Cerebellum (tissue), 4 donors: ENCODE measurements at places on chromosomes 4 and X. TPM values are rescaled to one million over a fixed set of nuclear protein-coding genes. Genes with fewer than 3 reads are reported as not detected.

The ARX gene
- not detected for total RNA-seq

The ENPEP gene
- 2.7 TPM for total RNA-seq

The DMRTC1B gene
- total RNA-seq = 0.36 TPM

- DNase-seq = no peak
Measured at GRCh38 chrX:133414406-133415275, 648 bp downstream of the GPC4 start.

DNA sequence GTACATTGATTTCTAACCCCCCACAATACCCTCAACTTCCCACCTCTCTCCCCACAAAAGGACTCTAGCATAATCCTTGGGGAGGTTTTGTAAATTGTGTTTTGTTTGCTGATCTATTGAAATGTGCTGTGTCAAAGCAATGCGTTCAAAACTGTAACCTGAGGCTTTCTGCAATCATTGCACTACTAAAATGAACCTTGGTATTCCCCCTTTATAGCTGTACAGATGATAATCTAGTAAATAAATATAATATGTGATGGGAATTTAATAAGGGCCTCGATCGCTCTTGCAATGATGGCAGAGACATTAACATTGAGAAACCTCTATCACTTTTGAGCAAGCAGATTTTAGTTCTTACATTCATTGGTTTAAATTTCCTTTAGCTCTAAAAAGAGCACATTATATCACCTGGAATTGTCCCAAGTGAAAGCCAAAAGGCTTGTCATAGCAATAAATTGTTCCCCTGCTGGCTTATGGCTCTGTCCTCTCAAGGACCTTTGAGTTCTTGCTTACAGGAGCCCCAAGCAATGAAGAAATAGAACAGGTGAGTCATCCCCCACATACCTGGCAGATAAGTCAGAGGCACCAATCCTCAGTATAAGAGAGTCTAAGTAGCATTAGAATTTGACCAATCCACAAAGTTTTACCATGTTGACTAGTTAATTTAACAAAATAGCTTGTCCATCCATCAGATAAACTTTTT lies 18.4 kb upstream of the ACE2 start:
- no peak for DNase-seq

GRCh38 chr4:56958111-56958517 lies 19.3 kb downstream of the NOA1 start:
- no peak for DNase-seq

DNA sequence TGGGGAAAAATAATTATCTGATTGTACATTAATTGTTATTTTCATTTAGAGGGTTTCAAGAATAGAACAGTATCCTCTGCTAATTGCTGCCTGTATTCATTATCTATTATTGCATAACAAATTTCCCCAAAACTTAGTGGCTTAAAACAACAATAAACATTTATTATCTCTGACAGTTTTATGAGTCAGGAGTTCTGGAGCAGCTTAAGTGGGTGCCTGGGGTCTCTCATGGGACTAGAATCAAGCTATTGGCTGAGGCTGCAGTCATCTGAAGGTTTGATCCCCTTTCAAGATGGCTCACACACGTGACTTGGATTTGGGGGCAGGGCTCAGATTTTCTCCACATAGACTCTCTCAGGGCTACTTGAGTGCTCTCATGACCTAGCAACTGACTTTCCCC lies 98.1 kb upstream of the JADE1 start:
- DNase-seq = no peak

- no peak for DNase-seq
Measured at GRCh38 chrX:150152546-150152945, 210.6 kb upstream of the MAMLD1 start.

DNA sequence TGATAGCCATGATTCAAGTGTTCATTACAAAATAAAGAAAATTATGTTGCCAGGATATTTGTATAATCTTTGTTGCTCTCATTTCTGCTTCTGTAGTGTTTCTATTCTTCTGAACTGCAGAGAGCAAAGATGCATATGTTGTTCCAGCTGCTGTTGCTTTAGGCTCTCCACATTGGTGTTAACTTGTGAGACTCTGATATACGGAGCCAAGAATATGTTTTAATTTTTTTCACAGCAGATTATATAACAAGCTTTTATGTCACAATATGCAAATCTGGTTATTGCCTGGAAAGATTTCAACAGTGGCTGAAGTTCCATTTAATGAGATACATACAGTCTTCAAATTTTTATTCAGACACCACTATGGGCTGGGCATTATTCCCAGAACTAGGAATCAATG lies 655.0 kb downstream of the GRXCR1 start:
- DNase-seq = no peak

DNA sequence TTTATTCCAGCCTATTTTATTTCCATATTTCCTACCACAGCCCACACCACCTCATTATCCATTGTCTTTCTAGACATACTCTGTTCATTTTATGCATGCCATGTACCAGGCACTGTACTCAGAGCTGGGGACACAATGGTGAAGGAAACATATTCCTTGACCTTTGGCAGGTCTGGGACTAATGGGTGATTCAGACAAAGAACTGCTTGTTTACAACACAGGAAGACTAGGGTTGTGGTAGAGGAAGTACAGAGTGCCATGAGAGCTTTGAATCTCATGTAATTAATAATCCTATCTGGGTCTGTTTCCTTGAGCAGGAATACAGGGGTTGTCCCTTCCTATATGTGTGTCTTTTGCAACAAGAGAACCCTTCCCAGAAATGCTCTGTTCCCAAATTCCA lies 75.1 kb upstream of the NUDT10 start:
- DNase-seq = no peak

- peak; percentile 17 for DNase-seq
Measured at GRCh38 chr4:151806511-151806927, 45.7 kb upstream of the GATB start.

- peak; percentile 80 for DNase-seq
Measured at GRCh38 chrX:13688958-13689740, at the start of gene RAB9A. Gene RAB9A (plus strand): TSS chrX:13689128. CDS start chrX:13708747, 19,619 bp downstream.
